ENCODE measurements at places on chromosomes 5 and 9.
A peak's percentile ranks its signal among the peaks of the same experiment; 100 is the strongest.

GRCh38 chr5:90483206-90483605 lies 8.5 kb downstream of the POLR3G start:
- no peak for DNase-seq

- DNase-seq: no peak
These were observed 255.3 kb upstream of the TRPC7 start for GRCh38 chr5:136620621-136621020.

DNA sequence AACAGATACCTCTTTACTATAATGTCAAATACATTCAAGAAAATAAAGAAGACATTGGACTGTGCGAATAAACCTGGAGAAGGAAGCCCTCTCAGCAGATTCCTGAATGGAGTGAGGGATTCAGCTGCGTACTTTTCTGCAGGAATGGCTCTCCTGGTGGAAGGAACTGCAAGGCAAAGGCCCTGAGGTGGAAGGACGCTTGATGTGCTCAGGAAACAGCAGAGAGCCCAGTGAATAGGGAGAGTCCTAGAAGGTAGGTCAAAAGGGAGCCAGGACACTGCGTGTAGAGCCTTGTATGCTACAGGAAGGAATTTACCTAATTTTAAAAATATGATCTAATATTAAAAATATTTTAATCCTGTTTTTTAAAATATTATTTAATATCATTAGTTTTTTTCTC lies 68.5 kb upstream of the TTC23L start:
- DNase-seq: no peak

GRCh38 chr5:5344051-5344571 lies 78.4 kb upstream of the ICE1 start:
- no peak for DNase-seq

DNA sequence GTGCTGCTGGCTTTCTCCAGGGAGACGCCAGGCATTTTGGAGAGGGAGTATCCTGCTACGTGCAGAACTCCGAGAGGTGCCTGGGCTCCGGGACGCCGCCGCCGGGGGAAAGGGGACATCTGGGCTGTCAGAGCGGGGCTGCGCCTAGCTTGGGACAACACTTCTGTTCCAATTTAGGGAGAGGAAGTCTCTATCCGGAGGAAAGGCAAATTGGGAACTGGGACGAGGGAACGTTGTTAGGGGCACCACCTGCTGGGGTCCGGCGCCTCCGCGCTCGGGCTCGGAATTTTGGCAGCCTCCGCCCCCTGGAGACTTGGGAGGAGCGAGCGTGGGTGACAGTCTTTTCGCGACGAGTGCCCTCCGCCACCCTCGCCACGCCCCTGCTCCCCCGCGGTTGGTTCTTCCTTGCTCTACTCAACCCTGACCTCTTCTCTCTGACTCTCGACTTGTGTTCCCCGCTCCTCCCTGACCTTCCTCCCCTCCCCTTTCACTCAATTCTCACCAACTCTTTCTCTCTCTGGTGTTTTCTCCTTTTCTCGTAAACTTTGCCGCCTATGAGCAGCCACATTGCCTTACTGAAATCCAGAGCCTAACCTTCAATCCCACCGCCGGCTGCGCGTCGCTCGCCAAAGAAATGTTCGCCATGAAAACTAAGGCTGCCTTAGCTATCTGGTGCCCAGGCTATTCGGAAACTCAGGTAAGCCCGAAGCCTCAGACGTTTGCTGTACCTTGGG lies 1.6 kb downstream of the TSLP start:
- peak; percentile 48 for DNase-seq

- no peak for DNase-seq
These were observed 226.8 kb downstream of the ADAMTSL1 start for GRCh38 chr9:18700714-18701113.

- no peak for DNase-seq
These were observed 151.0 kb downstream of the CACNA1B start for GRCh38 chr9:138028596-138028995.

DNA sequence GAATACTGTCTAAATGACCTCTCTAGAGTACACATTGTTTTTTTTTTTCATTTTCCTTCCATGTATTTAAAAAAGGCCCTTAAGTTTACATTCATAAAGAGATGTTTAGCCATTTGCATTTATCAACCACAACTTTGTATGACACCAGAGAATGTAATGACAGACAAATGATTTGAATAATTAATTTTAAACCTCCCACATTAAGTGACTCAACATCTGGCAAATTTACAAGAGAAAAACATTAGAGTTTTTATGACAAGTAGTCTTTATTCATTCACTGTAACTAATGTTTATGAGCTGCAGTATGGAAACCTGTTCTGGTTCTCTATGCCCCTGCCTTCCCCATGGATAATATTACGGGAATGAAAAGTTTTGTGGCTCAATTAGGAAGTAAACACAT lies 1093.8 kb upstream of the CDH9 start:
- no peak for DNase-seq

GRCh38 chr5:179211068-179211467 lies 134.2 kb downstream of the ADAMTS2 start:
- DNase-seq: no peak

- DNase-seq: no peak
These were observed 920.5 kb downstream of the TLE4 start for GRCh38 chr9:80492221-80492620.

DNA sequence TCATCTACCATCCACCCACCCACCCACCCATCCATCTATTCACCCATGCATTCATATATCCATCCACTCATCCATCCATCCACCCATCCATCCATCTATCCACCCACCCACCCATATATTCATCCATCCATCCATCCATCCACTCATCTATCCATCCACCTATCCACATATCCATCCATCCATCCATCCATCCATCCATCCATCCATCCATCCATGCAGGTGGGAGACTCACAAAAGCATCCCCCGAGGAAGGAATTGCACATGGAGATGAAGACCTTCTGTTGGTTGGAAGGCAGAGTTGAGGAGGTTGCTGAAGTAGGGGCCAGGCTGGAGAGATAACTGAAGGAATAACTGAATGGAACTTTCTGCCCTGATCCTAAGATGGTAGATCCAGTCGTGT lies 126.9 kb downstream of the RGS3 start:
- no peak for DNase-seq

DNA sequence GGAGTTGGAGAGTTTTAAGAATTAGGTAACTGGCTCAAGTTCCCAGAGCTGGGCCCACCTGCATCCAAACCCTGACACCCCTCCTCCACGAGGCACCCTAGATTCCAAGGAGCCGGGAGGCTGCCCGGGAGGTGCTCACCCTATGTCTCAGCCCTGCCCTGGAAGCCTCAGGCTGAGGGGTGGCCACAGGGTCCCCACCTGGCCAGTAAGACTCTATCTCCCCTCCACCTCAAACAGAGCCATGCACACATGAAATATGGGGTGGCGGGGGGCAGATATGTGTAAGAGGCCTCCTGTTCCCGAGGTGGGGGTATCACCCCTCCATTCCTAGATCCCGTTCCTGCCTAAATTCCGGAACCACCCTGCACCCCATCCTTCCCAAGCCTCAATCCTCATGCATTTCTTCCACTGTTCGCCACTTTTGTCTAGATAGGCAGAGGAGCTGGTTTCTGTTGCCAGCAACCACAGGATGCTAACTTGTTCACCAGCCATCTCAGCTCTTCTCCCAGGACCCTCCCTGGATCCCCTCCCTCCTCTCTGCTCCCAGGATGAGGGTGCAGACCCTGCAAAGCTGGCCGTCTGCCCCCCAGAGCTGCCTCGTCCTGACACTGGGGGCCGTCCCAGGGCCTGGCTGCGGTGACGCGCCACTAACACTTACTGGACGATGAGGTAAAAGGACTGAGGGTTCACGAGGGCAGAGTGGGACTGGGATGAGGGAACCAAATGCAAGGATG lies 44.1 kb downstream of the COL23A1 start:
- no peak for DNase-seq

DNA sequence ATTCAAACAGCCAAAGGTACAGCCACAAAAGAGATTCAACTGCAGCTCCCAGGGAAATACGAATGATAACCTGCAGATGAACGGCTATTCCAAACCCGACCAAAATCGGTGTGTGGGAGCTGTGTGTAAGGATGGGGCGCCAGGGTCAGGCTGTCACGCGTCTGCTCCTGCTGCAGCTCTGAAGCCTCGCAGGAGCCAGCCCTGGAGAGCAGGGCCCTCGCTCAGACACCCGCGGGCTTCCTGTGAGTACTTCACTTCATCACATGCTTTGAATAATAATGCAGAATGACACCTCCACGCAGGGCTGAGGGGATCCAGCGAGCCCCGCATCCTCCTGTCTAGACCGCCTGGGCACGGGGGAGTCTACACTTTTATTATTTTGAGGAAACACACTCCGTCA lies 307.5 kb upstream of the IRX2 start:
- DNase-seq: no peak

GRCh38 chr5:41482715-41483114 lies 27.7 kb downstream of the PLCXD3 start:
- no peak for DNase-seq

- no peak for DNase-seq
These were observed 63.3 kb upstream of the TGFBR1 start for GRCh38 chr9:99041618-99042017.

- DNase-seq: no peak
These were observed 289.7 kb downstream of the CDK5RAP2 start for GRCh38 chr9:120289990-120290975.

GRCh38 chr5:157188270-157188669 lies 7.6 kb downstream of the ITK start:
- no peak for DNase-seq

GRCh38 chr9:15541872-15542271 lies 11.0 kb upstream of the CCDC171 start:
- DNase-seq: no peak

- no peak for DNase-seq
These were observed 11.5 kb upstream of the FAF2 start for GRCh38 chr5:176436656-176437055.

DNA sequence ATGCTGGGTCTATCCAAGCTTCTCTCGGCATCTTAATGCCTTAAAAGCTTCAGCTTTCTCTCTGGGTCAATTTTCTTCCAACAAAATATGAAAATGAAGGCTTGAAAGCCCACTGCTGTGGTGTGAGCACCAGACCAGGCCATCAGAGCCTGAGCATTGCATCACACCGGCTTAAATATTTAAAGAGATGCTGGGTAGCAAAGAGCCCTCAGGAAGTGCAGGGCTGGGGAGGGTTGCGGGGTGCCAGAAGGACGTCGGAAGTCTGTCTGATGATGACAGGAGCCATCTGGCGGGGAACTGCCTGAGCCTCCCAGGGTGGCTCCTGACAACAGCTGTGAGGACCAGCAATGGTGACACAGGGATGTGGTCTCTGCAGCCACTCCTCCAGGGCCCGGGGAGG lies 185.5 kb downstream of the OLFM1 start:
- no peak for DNase-seq

DNA sequence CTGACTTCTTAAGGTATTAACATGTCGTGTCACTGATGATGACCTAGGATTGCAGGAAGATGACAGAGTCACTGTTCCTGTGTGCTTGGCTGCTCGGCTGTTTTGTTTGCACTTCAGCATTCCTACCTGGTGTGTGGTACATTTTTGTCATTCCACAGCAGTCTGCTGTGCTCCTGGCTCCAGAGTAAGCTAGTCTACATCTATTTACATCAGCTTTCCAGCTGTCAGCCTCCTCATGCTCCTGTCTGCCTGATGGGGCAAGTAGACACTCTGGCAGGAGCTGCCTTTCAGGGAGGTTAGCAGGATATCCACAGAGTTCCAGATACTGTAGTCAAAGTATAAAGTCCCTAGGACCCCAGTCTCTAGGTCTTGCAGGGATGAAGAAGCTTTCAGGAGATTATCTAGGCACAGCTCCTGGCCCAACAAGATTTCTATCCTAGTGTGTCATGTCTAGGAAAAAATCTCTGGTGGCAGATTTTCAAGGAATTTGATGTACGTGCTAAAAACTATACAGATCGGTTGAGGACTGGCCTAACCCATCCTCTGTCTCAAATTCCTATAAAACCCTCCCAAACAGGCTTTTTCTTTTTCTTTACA lies 28.4 kb downstream of the RUSC2 start:
- no peak for DNase-seq

DNA sequence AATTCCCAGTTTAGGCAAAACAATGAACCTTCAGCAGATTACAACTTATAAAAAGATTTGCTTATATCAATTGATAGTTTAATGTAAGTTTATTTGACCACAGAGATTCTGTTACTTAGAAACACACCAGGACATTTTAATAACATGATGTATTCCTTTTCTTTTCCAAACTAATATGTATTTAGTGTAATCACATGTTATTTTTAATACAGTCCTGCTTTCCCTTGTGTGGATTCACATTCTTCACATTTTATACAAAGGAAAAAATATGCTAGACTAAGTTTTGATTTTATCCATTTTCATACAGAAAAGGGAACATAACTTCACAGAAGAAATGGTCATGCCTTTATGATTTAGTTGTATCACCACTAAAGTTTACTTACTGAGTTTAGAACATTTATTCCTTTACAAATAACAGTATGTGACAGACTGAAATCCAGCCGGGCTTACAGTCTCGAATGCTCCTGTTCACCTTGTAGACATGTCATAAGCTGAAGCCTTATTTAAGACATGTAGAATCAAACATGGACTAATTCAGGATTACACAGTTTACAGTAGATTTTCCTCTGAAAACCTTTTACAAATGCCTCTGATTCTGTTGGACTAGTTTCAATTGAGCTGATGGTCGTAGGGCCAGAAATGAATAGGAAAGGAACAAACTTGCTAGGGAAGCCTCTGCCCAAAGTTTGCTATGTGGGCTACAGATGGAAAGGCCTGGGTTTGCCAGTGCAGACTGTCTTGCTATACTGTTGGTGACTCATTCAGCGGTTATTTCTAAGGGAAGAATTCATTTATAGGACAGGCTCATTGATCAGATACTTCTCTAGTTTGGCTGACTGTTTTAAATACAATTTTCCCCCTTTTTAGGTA lies 6.6 kb upstream of the ASPN start:
- no peak for DNase-seq

- DNase-seq: no peak
These were observed 480.9 kb downstream of the MTRR start for GRCh38 chr5:8349855-8350254.

DNA sequence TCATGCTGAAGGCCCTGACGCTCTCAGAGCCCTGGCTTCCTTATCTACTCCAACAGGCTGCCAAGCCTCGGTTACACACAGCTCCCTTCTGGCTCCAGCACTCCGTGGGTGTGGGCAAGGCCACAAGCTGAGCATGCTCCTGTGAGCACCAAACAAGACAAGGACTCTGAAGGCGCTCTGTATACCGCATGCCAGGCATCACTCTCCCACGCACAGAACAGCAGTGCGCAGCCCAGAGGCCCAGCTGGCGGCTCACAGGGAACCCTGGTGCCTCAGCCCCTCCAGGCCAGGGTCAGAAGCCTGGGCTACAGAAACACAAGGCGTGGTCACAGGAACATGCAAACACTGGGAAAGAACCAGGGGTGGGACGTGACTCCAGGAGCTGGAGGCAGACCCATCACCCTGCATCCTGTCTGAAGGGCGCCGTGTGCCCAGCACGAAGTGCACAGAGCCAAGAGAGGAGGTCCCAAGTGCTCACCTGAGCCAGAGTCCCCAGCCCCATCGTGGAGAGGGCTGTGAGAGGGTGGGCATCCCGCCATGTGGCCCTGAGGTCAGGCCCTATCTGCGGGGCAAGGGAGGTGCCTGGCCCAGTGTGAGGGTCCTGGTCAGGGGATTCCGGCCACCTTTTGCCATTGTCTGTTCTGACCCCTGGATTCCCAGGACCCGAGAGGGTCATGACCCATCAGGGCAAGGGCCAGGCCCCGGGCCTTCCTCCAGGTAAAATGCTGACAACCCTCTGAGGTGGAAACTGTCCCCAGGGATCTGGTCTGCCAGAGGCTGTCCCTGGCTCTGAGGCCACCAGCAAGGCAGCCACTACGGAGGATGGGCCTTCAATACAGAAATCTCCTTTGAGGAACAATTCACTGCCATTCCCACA lies 54.7 kb downstream of the COL23A1 start:
- no peak for DNase-seq

- no peak for DNase-seq
These were observed 6.4 kb downstream of the PPP2R2B start for GRCh38 chr5:146872188-146872587.

GRCh38 chr9:13481274-13481673 lies 201.8 kb upstream of the MPDZ start:
- DNase-seq: no peak

All from stimulated activated CD4-positive, alpha-beta T cell treated with anti-CD3 and anti-CD28 coated beads, Interleukin-15, amount 100 ng/mL, for 1 hour (primary cell).